ENCODE measurements at places on chromosomes 12 and 14.

- DNase-seq, result no peak
Observed at GRCh38 chr12:117044790-117045159, 54.4 kb downstream of the TESC start.

- DNase-seq, result no peak
Observed at GRCh38 chr12:6310771-6311610, 509 bp downstream of the PLEKHG6 start.

- DNase-seq, result no peak
Observed at GRCh38 chr12:108204117-108204987, 75.3 kb downstream of the WSCD2 start.

DNA sequence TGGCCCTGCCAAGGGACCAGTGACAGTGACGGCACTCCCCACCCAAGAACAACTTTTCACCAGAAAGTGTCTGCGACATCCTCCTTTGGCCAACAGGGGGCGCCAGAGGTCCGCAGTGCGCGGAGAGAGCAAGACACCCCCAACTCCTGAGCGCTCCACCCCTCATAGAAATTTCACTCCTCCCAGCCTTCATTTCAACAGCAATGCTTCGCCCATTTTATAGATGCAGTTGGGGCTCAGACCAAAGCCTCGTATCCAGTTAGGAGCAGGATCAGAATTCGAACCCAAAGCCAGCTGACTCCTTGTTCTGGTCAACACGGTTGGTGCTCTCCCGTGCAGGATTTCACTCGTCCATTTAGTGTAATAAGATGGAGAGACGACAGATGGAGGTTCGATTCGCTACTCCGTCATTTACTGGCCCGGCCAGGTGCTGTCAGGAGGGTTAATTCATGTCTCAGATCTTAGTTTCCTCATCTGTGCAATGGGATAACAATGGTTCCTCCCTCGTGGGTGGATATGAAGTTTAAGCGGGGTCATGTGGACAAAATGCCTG lies 2.4 kb upstream of the POP5 start:
- DNase-seq, result peak; percentile 80

DNA sequence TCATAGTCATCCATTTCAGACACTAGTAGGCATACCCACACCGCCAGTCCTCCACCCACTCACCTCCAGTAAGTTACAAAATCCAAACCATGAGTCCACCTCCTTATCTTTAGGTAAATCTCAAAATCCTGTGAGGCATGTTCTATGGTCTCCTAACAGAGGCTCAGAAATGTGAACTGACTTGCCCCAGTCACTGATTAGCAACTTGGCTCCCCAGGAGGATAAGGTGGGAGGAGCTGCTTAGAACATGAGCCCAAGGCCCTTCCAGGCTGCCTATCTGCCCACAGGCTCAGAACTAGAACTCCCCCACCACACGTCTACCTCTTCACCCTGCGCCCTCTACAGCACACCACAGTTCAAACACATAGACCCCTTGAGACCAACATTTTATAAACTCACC lies 19.9 kb downstream of the SETD3 start:
- DNase-seq, result no peak

DNA sequence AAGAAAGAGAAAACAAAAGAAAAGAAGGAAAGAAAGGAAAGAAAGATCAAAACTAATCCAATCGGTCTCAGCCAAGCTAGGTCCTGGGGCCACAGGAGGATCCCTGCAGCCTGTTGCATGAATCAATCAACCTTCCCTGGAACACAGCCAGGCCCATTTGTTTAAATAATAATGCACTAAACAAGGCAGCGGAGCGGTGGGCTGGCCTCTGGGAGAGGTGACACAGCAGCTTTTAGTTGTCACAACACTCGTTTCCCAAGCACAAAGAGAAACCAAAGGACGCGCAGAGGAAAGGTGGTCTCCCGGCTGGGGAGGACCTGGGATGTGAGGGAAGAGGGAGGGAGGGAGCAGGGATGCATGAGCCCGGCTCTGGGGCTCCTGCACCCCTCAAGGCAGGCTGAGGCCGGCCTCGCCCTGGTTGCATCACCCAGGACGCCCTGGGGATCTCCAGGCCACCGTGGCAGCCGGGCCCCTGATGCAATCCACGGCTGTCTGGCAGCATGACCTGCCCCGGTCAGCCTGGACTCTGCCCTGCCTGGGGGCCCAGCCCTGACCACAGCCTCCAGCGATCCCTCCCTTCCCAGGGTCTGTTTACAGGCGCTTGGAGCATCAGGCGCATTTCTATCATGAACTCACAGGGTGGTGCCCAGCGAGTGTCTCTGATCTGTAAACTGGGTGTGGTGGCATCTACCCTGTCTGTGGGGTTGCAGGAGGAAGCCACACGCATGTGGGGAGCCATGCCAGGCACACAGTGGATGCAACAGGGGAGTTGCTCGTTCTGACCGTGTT lies 32.5 kb downstream of the MMP17 start:
- DNase-seq, result peak; percentile 60

- no peak for DNase-seq
Observed at GRCh38 chr12:80443974-80444666, at the start of gene PTPRQ. Gene PTPRQ (plus strand): TSS chr12:80444235. CDS start chr12:80444346, 111 bp downstream.

DNA sequence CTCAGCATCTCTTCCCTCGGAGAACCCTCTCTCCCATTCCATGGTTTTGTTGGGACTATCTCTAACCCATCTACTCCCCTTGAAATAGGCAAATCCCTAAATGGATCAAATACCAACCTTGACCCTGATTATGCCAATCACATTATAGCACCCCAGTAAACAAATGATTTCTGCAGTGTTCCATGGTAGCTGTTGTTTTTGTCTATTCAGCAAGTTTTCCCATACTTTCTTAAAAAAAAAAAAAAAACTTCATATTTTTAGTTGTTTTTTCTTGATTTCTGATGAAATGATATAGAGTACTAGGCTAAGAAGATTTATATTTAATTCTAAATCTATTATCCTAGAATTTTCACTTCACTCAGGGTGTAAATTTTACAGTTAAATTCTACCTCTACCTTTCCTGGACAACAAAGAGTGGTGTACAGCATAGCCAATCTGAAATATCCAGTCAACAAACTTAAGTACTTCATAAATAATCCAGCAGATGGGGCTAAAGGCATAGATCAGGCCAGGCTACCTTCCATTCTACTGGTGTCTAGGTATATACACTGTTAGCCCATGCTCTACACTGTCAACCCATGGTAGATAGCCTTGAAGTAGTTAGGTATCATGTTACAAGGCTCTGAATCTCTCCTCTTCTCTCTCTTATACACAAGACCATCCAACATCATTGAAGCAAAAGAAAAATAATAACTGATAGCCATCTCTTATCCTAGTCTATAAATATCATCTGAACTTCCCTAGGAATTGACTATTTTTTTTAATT lies 82.2 kb downstream of the PLEKHG7 start:
- DNase-seq, result no peak

DNA sequence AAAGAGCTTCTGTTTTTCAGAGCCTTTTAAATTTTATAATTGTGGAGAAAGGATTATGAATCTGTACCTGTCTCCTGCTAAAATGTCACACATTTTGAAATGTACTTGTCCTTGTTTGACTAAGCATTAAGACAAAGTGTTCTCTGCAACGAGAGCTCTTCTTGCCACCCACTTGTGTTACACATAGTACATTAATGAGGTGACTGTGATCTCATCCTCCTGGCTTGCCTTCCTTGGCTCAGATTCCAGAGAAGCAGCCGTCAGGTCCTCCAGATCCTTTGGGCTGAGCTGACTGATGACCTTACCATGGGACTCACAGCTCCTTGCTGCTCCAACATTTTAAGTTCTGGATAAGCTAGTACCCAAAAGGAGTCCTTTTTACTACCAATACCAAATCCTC lies 81.4 kb downstream of the BBS10 start:
- no peak for DNase-seq

GRCh38 chr14:104591506-104592291 lies 12.1 kb downstream of the C14orf180 start:
- DNase-seq, result no peak

- DNase-seq, result no peak
Observed at GRCh38 chr14:54355698-54356097, 41.1 kb upstream of the CDKN3 start.

DNA sequence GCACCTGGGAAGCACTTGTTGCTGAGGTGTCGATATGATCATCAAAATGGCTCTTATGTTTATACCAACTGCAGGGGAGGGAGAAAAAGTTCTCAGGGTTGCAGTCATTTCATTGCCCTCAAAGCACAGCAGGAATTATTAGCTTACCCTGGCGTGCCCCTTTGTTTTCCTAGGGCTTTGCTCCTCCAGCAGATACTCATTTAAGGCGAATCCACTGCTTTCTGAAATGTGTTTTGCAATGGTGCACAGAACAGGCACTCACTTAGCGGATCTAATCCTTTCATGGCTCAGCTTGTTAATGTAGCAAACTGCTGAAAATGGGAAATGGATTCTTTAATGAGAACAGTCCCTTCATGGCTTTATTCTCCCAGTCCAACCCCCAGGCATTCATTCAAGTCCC lies 76.7 kb downstream of the NKX2-1 start:
- no peak for DNase-seq

DNA sequence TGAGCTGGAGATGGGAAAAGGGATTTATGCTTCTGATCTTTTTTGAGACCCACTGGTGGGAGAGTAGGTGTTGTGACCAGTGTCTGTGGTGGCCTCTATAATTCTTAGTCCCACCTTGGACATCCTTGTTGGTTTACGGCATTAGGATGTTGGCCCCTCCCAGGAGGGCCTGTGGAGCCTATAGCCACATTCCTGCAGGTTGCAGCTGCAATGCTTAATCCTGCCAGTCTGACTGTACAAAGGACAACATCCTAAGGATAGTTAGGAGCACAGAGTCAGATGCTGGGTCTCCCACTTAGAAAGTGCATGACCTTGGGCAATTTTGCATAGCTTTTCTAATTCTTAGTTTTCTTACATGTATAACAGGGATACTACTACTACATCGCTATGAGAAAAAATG lies 150.9 kb upstream of the SLC38A2 start:
- no peak for DNase-seq

DNA sequence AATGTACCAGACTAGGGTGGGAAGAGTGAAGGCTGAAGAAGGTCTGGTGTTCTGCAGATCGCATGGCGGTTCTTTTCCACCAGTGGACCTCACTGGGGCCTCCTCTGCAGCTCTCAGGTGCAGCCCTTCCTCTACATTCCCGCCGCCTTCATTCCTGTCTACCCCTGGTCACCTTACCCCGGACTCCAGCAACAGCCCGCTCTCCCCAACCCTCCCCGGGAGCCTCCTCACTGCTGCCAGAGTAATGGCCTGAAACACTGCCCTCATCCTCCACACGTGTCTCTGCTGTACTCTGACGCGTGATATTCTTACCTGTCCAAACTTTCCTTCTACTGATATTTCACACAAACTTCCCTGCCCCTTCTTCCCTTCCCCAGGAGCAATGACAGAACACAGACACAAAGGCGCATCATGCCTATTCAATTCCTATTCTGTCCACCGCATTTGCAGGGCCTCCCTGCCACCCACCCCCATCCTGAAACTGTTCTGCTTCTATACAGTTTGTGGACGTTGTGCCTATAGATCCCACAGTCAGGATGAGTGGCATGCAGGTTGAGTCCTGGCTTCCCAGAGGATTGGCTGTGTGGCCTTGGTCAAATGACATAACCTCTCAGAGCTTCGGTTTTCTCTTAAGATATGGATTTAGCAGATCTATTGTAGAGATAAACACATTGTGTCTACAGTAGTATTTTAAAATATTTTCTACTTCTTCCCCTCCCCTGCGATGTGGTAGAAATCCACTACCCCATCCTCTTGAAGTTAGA lies 1.7 kb upstream of the NUAK1 start:
- no peak for DNase-seq

GRCh38 chr14:37650356-37651037 lies 55.1 kb downstream of the TTC6 start:
- no peak for DNase-seq

DNA sequence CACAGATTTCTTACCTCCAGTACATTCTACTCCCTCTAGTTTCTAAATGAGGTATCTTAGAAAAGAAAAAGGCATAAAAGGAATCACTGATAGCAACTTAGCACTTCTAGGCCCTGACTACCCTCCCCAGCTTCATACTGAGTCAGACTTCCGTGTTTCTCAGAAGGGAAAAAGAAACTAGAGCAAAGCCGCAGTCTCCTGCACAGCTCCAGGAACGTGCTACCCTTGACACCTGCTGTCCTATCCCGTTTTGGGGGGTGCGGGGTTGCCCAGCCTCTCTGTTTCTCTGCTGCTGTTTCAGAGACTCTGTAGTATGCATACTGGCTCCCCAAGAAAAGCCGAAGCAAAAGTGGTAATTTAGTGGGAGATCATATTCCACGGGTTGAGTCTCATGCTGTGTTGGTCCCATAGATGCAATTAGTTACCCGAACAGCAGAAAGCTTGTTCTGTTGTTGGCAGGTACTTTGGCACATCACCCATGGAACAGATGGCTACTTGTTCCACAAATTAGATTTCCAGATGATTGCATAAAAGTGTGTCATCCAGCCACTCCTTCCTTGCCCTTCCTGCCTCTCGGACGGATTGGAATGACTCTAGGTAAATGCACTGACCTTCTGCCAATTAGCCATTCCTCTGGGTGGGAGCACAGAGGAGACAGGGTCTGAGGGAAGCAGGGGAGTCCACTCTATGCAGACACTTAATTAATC lies 438.1 kb downstream of the FUT8 start:
- DNase-seq, result no peak

DNA sequence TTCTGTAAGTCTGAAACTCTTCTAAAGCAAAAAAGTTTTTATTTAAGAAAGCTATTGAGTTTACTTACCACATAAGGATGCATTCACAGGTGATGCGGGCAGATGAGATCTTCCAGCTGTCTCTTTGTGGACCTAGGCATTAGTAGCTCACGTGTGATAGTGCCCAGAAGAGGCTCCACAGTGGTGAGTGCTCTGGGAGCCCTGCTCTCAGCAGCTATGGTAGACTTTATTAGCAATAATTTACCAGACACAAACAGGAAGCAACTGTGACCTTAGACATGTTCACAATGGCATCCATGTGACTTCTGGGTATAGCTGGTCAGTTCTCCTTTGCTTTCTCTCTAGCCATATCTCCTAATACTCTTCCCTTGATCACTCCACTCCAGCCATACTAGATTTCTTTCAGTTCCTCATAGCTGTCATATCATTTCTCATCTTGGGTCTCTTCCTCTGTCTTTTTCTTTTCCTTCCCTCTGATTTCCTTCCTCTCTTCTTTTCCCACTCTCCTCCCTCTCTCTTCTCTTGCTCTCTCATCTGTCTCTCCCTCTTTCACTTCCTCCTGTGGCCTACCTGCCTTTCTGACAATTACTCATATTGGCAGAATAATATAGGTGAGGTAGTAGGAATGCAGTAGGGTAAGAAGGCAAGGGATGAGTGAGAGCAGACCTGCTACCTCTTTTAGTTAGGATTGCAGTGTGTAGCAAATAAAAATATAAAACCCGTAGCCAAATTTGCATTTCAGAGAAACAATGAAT lies 75.2 kb upstream of the SCAF11 start:
- DNase-seq, result no peak

DNA sequence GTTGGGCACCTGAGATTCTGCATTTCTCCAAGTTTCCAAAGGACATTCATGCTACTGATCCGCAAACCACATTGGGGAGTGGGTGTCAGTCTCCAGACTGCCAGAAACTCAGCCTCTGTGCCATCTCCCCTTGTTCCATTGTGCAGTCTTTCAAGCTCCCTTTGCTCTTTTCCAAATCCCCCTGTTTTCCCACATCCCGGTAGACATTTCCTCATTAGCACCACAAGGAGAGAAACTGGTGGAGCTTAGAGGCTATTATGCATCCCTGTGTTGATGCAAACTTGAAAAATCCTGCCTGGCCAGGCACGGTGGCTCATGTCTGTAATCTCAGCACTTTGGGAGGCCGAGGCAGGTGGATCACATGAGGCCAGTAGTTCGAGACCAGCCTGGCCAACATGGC lies 10.7 kb downstream of the CCDC63 start:
- DNase-seq, result no peak

GRCh38 chr14:87899228-87899627 lies 93.8 kb downstream of the GALC start:
- no peak for DNase-seq
